ENCODE measurements at places on chromosomes 16 and 17.

DNA sequence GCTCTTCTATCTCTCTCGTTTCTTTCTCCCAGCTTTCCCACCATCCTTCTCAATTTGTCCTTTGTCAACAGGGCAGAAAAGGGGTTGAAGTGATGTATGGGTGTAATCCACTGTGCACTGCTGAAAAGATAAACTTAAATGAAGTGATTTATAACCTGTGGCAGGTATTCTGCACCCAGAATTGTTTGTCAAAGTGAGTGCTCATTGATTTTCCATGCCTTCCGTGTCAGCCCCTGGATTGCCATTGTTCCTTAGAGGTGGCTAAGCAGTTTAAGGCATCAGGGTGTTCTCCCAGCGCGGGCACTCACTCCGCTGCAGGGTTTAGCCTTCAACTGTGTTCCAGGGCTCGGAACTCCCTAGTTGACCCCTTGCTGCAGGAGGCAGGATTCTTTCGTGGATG lies 82.9 kb downstream of the PITPNC1 start:
- no peak for DNase-seq

GRCh38 chr16:81713295-81713772 lies 65.8 kb upstream of the PLCG2 start:
- no peak for DNase-seq

GRCh38 chr16:69113216-69113615 lies 7.8 kb downstream of the HAS3 start:
- DNase-seq, result no peak

GRCh38 chr17:50258647-50259476 lies 15.4 kb upstream of the TMEM92 start:
- no peak for DNase-seq

DNA sequence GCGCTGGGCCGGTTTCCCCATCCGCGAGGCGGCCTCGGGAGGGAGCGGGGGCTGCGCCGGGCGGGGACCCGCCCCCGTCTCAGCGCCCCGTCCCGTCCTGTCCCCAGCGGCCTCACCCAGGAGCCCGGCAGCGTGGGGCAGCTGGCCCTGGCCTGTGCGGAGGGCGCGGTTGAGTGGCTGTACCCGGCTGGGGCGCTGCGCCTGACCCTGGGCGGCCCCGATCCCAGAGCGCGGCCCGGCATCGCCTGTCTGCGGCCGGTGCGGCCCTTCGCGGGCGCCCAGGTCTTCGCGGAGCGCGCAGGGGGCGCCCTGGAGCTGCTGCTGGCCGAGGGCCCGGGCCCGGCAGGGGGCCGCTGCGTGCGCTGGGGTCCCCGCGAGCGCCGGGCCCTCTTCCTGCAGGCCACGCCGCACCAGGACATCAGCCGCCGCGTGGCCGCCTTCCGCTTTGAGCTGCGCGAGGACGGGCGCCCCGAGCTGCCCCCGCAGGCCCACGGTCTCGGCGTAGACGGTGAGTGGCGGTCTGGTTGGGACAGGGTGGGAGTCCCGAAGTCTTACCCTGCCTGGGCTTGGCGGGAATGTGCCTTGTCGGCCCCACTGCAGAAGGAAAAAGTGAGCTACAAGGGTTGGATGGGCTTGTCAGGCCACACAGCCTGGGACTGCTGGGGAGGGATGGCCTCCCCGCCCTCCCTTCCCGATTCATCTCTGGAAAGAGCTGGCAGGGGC lies 720 bp downstream of the METRN start:
- no peak for DNase-seq

- DNase-seq, result no peak
Observed at GRCh38 chr16:13896543-13897182, 23.3 kb upstream of the ERCC4 start.

- DNase-seq, result peak; percentile 6
Observed at GRCh38 chr17:26962255-26963162, 331.4 kb upstream of the WSB1 start.

GRCh38 chr16:87323727-87324410 lies 6.7 kb upstream of the C16orf95 start:
- no peak for DNase-seq

- DNase-seq, result peak; percentile 81
Observed at GRCh38 chr17:42618442-42619150, 9.1 kb downstream of the TUBG1 start.

DNA sequence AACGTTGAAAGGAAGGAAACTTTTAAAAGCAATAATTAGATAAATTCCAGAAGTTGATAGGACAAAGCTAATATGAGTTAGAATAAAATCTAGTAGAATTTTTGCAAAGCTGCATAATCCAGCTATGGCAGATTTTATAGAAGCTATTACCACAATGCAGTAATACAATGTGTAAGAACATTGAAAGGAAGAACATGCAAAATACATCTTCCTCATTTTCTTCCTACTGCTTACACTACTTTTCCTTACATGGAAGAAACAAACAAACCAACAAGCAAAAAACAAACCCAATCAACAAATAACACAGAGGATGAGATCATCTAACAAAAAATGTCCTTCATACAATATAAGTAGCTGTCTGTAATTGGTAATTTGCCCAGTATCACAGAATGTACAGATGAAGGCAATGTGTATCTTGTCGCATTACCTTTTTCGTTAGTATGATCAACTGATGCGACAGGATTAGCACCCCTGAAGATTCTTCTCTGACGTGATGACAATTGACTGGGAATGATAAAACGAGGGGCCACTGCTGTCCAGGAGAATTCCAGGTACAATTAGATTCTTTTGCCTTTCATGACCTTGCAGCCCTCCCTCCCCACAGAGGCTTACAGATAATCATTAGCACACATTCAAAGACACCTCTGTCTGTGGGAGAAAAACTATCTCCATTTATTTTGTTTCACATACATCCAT lies 21.2 kb upstream of the LRRC37A start:
- DNase-seq, result no peak

- peak; percentile 94 for DNase-seq
Observed at GRCh38 chr17:42312285-42313130, 24.2 kb downstream of the STAT5A start.

DNA sequence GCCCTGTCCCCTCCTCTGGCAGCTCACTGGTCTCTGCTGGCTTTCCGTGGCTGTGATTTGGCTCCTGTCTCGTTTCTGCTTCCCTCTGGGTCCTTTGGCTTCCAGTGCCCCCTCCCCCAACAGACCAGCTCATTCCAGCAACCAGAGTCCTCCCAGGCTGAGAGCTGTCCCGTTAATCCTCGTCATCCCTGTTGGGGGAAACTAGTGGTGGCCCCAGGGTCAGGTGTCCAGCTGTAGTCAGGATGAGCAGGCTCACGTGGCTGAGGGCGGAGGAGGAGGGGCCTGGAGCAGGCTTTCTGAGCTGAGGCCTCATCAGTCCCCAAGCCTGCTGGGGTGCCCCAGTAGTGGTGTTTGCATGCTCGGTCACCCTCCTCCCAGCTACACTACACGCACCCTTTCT lies 10.7 kb upstream of the CBX4 start:
- peak; percentile 65 for DNase-seq

- DNase-seq, result no peak
Observed at GRCh38 chr16:67441271-67441753, 10.4 kb downstream of the HSD11B2 start.

GRCh38 chr16:23499801-23500200 lies 10.5 kb downstream of the GGA2 start:
- no peak for DNase-seq

DNA sequence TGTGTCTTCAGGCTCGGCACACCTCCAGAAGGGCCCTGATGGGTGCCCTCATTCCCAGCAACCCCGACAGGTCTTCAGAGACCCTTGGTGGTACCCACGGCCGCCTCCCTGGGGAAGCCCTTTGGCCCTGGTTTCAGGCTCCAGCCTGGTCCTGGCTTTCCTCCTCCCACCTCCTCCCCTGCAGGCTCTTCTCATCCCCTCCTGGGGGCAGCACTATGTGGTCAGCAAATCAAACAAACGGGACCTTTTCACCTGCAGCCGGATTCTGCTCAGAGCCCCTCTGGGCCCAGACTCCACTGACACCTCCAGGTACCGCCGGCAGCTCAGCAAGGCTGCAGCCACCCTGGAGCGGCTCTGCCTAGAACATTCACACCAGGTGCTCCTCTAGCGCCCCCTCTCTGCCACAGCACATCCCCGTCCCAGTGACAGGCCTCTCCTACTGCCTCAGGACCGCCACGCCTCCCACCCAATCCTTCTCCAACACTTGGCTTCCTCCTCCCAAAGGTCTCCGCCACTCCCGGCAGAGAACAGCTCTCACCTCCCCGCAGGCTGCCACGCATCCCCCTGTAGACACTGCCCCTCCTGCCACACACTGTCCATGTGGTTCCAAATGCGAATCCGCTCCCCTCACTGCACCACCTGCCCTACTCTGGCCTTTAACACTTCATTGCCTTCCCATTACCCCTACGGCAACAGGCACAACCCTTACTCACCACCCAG lies 12.0 kb downstream of the CORO7 start:
- DNase-seq, result peak; percentile 92

DNA sequence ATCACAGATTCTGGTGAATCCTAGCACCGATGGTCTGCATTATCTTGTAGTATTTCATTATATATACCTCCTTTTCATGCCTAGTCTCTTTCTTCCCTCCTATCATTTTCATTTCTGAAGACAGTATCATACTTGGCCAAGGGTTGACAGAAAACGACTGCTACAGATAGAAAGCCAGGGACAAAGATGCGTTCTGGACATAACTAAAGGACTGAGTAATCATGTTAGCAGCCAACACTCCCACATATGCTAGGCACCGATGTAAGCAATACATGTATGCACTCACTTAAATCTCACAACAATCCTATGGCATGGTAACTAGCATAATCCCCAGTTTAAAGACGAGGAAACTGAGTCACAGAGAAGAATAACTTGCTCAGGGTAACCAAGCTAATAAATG lies 22.9 kb downstream of the RDM1 start:
- no peak for DNase-seq

GRCh38 chr16:56988161-56988947 lies 1.0 kb upstream of the NLRC5 start:
- no peak for DNase-seq

DNA sequence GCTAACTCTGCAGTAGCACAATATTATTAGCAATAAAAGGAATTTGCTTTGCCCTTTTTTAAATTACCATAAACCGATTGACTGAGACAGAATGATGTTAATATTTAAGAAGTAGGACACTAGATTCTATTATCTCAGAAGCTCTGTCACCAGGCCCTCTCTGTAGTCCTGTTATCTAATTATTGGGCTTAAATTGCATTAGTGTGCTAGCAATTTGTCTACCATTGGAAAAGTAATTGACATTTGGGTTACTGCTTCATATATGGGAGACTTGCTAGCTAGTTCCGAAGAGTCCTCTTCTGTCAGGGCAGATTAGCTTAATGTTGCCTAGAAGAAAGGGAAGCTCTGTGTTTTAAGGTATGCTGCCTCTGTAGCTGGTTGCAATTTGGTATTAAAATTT lies 1107.3 kb upstream of the EEF2KMT start:
- no peak for DNase-seq

DNA sequence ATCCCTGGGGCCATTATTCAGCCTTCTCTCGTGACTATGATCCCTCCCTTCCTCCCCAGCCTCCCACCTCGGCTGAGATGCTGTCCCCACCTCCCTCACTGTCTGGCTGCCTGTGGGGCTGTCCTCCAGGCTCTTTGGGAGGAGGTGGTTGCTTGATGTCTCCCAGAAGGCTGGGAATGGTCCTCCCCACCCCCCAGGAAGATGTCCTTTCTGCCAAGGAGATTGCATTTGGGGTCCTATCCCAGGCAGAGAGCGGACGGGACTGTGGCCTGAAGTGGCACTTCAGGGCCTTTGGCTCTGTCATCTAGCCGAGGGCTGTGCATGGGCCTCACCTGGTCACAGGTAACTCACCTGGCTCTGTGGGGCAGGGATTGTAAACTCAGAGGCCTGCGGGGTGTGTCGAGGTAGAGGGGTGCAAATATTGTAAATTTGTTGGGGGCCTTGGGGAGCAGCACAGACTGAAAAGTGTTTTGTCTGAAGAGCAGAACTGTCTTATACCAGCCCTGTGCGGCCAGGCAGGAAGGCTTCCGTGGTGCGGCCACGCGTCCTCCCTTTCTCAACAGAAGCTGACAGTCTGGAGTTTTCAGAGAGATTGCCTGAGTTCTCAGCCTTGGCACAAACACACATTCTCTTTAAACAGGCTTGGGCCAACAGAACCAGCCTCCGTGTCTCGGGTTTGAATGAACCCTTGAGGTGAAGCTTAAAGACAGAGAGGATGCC lies 177.9 kb downstream of the SEC14L1 start:
- no peak for DNase-seq

GRCh38 chr17:30565073-30565935 lies 88.1 kb downstream of the GOSR1 start:
- DNase-seq, result peak; percentile 84

DNA sequence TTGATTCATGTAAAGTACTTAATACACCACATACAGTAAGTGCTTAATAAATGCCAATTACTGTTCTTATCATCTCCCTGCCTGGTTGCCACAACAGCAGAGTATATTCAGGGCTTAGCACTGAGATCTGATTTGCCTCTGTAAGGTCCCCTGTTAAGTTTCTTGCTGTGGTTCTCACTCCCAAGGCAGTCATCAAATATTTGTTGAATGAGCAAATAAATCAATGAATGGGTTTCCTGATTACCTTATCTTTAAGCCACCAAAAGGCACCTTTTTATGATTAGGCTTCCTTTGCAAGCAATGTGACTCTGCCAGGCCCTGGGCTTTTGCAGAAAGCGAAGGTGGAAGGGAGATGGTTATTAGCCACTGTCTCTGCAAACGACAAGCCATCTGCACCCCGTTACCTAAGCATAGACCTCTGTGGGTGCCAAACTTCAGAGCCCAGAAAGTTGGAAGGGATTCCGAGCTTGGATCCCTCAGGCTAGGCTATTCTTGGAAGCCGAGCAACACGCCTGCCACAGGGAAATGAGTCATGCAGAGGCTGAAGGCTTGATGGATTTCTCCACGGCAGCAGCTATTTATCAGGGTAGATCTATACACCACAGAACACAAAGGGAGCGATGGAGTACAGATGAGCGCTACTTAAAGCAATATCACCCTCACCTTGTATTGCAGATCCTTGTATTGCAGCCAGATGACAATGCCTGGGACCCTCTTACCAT lies 102.0 kb downstream of the GRIN2A start:
- peak; percentile 49 for DNase-seq

GRCh38 chr16:8675183-8676159 lies 1.1 kb downstream of the ABAT start:
- no peak for DNase-seq

- peak; percentile 24 for DNase-seq
Observed at GRCh38 chr16:23155445-23156049, 6.3 kb upstream of the USP31 start.

DNA sequence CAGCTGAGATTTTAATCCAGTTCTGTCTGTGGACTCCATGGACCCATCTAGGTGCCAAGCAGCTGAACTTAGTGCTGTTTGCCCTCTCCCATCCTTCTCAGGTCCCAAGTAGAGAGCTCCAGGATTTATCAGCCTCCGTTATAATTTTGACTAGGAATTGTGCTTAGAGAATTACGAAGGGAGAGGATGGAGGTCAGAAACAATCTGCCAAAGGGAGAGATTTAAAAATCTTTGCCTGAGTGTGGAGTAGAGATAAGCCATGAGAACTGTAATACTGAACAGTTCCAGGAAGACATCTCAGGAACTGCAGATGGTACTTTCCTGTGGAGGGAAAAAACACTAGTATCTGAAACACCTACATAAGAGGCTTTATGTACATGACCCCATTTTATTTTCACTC lies 27.0 kb downstream of the CEP95 start:
- DNase-seq, result no peak

Data from ELF-1 (cell line).